Activated T-helper 2 cell treated with anti-CD3 and anti-CD28 coated beads, Interferon-gamma antibody, Interleukin-2, Interleukin-4, amounts not matched to agents 10 μg/mL and 5 μg/mL and 100 μg/mL, durations not matched to agents 14 hours and 24 hours and 36 hours (primary cell): ENCODE measurements at places on chromosomes 5 and 9. TPM values are rescaled to one million over a fixed set of nuclear protein-coding genes. Genes with fewer than 3 reads are reported as not detected.

The OCLN gene
- total RNA-seq, result 0.11 and 0.21 TPM in 2 replicates

The AQP7 gene
- not detected in 2 replicates for total RNA-seq

The NR6A1 gene
- 1.5 and 1.8 TPM in 2 replicates for total RNA-seq

The SMIM33 gene
- 0.23 and 0.25 TPM in 2 replicates for total RNA-seq

The IFNE gene
- total RNA-seq, result not detected in 2 replicates

The FREM1 gene
- not detected in 2 replicates for total RNA-seq

The REEP2 gene
- 9.7 and 11.1 TPM in 2 replicates for total RNA-seq

The OR1J2 gene
- total RNA-seq, result not detected in 2 replicates

The TYRP1 gene
- total RNA-seq, result not detected in 2 replicates

The NME5 gene
- not detected in 2 replicates for total RNA-seq

The PCDHGB2 gene
- total RNA-seq, result 0.85 and 0.91 TPM in 2 replicates

The HTR1A gene
- total RNA-seq, result not detected in 2 replicates

The FAM81B gene
- total RNA-seq, result not detected in 2 replicates

The C5orf58 gene
- not detected in 2 replicates for total RNA-seq

The CYLC2 gene
- total RNA-seq, result not detected in 2 replicates

The ECM2 gene
- not detected in 2 replicates for total RNA-seq

The LECT2 gene
- not detected in 2 replicates for total RNA-seq

The PCDHGA5 gene
- total RNA-seq, result 0.43 and 0.51 TPM in 2 replicates

The GLIPR2 gene
- 28.8 and 30.1 TPM in 2 replicates for total RNA-seq

The SPRY4 gene
- total RNA-seq, result 0.64 TPM in 2 replicates

The RLN2 gene
- total RNA-seq, result 1.4 and 1.7 TPM in 2 replicates

The SLC36A2 gene
- not detected in 2 replicates for total RNA-seq

The ZDHHC11B gene
- total RNA-seq, result 0.07 and 0.18 TPM in 2 replicates

The NUDT12 gene
- total RNA-seq, result 1.6 and 3.1 TPM in 2 replicates

The XRCC4 gene
- total RNA-seq, result 10.5 and 10.7 TPM in 2 replicates

The FOXE1 gene
- not detected in 2 replicates for total RNA-seq

The ZMAT2 gene
- total RNA-seq, result 53.4 and 53.9 TPM in 2 replicates

The KIF4B gene
- total RNA-seq, result 0.07 TPM in 1 of 2 replicates, not detected in the other

The PTGS1 gene
- 0.55 and 0.71 TPM in 2 replicates for total RNA-seq

The ST8SIA4 gene
- 79.1 and 82.3 TPM in 2 replicates for total RNA-seq

The PDZD2 gene
- total RNA-seq, result 0.05 and 0.25 TPM in 2 replicates

The ACTBL2 gene
- not detected in 2 replicates for total RNA-seq

The TXNDC15 gene
- total RNA-seq, result 53.9 and 56.9 TPM in 2 replicates

The ANKRD34B gene
- total RNA-seq, result not detected in 2 replicates

The GABRB2 gene
- total RNA-seq, result not detected in 2 replicates

The PCDHB16 gene
- not detected in 2 replicates for total RNA-seq

The NUTM2G gene
- not detected in 2 replicates for total RNA-seq

The ARPC5L gene
- 76.4 and 76.7 TPM in 2 replicates for total RNA-seq

The SELENOP gene
- total RNA-seq, result not detected in 2 replicates
